Astrocyte of the hippocampus (primary cell): ENCODE measurements at places on chromosomes 5 and 9.

DNA sequence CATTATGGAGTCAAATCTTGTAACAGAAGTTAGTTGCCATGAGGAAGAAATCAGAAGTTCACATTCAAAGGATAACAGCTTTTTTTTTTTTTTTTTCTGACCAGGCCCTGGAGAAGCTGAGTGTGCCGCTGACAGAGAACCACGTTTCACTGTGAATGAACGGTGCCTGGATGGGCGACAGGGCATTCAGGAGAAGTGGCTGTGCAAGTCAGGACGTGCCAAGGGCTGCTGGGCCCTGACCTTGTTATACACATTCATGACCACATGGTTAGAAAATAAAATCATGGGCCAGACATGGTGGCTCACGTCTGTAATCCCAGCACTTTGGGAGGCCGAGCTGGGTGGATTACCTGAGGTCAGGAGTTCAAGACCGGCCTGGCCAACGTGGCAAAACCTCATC lies 91.6 kb downstream of the ANKH start:
- no peak for DNase-seq

DNA sequence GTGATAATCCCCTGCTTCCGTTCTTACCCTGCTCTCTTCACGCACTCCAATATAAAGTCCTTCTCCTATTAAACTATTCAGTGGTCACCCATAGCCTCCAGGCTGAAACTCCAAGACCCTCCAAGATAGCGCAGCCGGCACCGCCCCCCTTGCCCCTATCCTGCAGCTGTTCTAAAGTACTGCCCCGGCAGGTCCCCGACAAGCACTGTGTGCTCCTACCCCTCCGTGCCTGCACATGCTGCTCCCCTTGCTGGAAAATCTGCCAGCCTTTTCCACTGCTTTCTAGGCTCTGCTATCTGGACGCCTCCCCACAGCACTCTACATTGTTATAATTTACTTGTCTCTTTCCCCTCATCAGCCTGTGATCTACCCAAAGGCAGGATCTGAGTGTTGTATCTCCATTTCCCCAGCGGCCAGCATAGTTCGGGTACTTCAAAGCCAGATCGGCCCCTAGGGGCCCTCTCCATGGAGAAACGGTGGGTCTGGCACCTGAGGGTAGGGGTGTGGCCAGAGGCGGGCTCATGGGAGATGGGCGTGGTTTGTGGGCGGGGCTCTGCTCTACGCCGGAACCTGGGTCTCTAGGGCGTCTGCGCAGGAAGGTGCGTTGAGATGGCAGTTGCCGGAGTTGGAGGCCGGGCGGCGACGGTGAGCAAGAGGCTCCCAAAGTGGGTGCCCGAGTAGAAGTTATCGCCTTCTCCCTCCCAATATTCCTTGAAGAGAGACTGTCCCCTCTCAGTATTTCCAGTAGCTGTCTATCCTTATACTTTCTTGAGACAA lies 83.5 kb upstream of the RUSC2 start:
- DNase-seq: no peak

GRCh38 chr5:128154943-128155342 lies 71.4 kb downstream of the SLC12A2 start:
- DNase-seq: no peak

GRCh38 chr5:81313278-81313677 lies 11.9 kb downstream of the ZCCHC9 start:
- DNase-seq: no peak

- no peak for DNase-seq
These were observed 17.1 kb downstream of the NACC2 start for GRCh38 chr9:136078024-136078423.

- no peak for DNase-seq
These were observed 53.0 kb upstream of the CNTLN start for GRCh38 chr9:17081814-17082213.

DNA sequence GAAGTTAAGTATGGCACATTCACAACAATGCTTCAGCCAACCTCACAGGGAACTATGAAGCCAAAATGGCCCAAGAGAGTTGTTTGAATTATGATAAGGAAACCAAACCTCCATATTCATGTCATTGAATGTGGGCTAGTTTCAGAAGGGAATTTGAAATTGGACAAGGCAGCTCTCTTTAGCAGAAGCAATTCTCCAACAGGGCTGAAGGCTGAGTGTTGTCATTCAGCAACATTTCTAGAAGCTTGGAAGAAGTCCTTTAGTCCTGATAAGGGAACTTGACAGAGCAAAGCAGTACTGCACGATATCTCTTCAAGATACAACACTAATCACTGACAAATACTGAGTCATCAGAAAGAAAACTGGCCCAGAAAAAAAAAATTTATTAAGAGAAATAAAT lies 115.4 kb downstream of the SLC25A46 start:
- DNase-seq: peak; percentile 62

DNA sequence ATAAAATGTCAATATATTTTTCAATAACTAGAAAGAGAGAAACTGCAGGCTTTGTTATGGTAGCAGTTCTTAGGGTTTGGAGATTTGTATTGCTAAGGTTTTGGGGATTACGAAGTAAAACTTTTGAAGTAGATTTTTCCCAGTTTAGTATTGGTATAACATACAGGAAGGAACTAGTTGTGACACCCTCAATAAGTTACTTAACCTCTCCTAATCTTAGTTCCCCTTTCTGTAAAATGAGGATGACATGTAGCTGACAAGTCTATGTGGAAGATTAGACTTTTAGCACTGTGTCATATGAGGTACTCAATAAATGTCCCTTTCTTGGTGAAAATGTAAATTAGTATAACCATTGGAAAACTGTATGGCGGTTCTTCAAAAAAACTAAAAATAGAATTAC lies 73.4 kb upstream of the ATG10 start:
- DNase-seq: no peak

DNA sequence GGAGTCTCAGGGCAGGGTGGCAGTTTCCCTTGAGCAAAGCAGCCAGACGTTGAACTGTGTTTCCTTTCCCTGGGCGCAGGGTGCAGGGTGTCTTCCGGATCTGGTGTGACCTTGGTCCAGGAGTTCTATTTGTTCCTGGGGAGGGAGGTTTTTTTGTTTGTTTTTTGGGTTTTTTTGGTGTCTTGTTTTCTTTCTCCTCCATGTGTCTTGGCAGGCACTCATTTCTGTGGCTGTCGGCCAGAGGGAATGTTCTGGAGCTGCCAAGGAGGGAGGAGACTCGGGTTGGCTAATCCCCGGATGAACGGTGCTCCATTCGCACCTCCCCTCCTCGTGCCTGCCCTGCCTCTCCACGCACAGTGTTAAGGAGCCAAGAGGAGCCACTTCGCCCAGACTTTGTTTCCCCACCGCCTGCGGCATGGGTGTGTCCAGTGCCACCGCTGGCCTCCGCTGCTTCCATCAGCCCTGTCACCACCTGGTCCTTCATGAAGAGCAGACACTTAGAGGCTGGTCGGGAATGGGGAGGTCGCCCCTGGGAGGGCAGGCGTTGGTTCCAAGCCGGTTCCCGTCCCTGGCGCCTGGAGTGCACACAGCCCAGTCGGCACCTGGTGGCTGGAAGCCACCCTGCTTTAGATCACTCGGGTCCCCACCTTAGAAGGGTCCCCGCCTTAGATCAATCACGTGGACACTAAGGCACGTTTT lies 3.5 kb upstream of the PHYHD1 start:
- peak; percentile 92 for DNase-seq

DNA sequence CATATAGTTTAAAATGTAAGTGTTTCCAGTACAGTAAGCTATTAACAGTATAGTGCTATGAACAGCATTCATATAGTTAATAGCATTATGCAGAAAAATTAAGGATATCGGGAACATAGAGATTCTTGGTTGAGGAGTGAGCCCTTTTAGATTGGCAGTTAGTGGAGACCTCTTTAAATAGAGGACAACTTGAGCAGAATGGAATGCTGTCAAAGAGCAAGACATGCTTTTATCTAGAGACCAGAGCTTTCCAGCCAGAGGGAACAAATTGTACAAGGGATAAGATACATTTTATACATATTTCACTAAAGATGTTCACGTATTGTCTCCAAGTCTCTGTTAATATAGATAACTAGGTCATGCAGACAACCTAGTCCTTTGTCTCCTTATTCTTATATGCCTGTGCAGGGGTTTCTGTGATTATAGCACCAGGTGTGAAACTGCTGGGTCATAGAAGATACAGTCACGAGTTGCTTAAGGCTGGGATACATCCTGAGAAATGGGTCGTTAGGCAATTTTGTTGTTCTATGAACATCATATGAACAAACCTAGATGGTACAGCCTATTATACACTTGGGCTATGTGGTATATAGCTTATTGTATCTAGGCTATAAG lies 6.0 kb downstream of the IPO11 start:
- no peak for DNase-seq
